ENCODE measurements at places on chromosomes 5 and 9.

GRCh38 chr9:91942201-91942600 lies 7.8 kb downstream of the ROR2 start:
- no peak for DNase-seq

DNA sequence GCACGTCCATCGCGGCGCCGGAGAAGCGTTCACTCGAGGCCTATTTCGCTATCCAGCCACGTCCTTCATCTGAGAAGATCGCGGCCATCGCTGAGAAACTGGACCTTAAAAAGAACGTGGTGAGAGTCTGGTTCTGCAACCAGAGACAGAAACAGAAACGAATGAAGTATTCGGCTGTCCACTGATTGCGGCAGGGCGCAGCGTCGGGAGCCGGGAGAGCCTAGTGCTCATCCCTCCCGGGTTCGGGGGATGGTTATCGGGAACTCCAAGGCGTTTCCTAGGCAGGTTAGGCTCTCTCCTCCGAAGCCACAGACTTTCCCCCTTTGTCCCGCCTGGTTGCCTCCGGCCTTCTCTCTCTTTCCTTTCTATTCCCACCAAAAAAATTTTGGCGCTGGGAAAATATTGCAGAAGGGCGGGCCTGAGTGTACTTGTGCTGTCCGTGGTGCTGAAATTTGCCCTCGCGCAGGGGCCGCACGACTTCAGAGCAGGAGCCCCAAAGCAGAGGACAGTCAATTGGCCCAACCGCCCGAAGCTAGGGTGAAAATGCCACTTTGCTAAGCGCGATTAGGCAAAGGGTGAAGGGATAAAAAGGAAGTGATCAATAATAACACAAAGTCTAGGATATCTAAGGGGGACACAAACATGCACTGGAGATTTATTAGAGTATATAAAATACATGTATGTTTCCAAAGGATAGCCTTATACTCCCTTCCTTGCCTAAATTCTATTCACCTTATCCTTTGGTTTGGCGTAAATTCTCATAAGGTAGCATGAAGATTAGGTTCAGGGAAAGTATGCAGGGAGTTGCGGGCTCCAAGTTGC lies 1.8 kb downstream of the POU4F3 start:
- DNase-seq: peak; percentile 71

- DNase-seq: no peak
These were observed 58.0 kb upstream of the RETREG1 start for GRCh38 chr5:16674750-16675149.

DNA sequence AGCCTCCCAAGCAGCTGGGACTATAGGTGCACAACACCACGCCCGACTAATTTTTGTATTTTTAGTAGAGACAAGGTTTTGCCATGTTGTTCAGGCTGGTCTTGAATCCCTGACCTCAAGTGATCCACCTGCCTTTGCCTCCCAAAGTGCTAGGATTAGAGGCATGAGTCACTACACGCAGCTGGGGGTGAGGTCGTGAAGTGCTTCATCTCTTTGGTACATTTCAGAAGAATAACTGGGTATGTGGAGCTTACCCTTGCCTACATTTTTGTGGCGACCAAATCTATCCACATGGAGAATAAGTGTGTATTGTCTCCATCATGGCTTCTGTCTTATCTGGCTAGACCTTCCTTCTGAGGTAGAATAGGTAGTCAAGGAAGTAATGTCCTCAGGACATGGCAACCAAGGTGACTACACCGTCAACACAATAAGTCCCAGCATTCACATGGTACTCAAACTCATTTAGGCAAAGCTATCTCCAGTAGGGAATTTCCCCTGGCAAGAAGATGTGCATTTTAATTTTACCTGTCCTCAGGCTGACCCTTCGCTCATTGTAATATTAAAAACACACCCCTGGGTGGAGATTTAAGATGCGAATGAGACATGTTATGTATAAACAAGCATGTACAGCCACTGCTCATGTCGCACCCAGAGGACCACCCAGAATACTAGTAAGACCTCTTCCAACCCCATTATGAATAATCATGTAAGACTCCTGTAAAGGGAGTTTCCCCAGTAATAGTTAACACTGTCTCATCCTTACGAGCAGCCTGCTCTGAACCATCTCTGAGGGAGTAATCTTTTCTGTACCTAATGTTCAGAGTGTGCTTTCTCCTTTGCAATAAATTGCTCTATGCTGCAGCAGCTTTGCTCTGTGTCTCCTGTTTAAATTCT lies 1173.2 kb downstream of the TAF11L14 start:
- DNase-seq: no peak

- DNase-seq: no peak
These were observed 20.3 kb downstream of the MELK start for GRCh38 chr9:36592801-36593583.
